ENCODE measurements at places on chromosomes 5 and 9.

DNA sequence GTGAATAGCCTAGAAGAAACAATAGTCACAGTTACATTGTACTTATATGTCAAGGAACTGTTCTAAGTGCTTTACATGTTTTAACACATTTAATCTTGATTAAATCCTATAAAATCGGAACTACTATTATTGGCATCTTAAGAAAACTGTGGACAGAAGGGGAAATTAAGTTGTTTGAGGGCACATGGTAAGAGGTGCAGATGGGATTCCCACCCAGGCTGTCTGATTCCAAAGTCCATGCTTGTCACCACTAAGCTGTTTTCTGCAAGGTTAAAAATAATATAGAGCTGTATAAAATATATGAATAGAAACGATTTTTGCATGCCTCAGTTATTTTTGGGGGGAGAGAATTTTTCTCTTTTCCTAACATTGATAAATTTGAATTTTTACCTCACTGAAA lies 194.6 kb upstream of the KLF9 start:
- no peak for DNase-seq

GRCh38 chr5:17218353-17219005 lies 1.0 kb downstream of the BASP1 start:
- DNase-seq: peak; percentile 20

DNA sequence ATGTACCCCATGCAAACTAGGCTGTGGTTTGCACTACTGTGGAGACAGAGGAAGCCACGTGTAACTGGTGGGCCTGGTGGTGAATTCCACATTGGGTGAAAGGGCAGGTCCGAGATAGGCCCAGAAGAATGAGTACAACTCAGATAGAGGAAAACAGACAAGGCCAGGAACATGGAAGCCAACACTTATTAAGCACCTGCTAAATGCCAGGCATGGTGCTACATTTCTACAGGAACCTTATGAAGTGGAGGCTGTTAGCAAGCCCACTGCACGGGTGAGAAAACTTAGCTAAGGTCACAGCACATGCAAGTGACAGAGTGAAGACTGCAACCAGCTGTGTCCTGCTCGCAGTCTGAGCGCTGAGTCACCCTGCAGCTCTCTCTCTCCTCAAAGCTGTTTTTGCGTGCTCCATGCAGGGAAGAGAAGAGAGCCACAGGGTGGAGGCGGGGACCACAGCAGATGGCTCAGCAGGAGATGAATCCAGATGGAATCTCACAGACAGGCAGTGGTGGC lies 65.5 kb upstream of the SPTLC1 start:
- DNase-seq: no peak

DNA sequence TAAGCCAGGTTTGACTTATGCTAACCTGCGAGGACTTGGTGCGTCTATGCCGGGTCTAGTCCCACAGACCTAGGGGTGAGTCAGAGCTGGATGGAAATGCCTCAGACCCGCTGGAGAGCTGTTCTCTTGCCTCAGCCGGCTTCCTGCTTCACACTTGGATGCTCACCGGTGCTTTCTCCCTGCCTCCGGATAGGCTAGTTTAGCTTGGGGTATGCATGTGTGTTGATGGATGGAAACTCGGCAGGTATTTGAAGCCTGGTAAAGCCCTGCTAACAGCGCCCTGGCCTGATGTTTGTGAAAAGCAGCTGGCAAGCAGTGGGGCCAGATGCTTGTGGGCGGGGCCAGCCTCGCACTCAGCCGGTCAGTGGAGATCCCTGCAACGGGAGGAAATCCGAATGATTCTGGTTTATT lies 29.3 kb downstream of the PRRC2B start:
- DNase-seq: no peak

GRCh38 chr5:132873119-132873929 lies at the start of gene LEAP2:
Gene LEAP2 (plus strand): TSS chr5:132873668. CDS start chr5:132873695, 27 bp downstream.
- DNase-seq: no peak

All from activated T-cell treated with anti-CD3 and anti-CD28 coated beads, Interleukin-2, amount 50 U/mL, for 48 hours (primary cell).